ENCODE measurements at places on chromosomes 6 and 20.

- no peak for DNase-seq
Measured at GRCh38 chr6:170583756-170584180, 669 bp downstream of the PDCD2 start.

GRCh38 chr20:35248641-35249475, 22.4 kb downstream of the MMP24 start:
- DNase-seq, result no peak

- DNase-seq, result no peak
Measured at GRCh38 chr6:149851461-149852110, 12.6 kb downstream of the LRP11 start.

DNA sequence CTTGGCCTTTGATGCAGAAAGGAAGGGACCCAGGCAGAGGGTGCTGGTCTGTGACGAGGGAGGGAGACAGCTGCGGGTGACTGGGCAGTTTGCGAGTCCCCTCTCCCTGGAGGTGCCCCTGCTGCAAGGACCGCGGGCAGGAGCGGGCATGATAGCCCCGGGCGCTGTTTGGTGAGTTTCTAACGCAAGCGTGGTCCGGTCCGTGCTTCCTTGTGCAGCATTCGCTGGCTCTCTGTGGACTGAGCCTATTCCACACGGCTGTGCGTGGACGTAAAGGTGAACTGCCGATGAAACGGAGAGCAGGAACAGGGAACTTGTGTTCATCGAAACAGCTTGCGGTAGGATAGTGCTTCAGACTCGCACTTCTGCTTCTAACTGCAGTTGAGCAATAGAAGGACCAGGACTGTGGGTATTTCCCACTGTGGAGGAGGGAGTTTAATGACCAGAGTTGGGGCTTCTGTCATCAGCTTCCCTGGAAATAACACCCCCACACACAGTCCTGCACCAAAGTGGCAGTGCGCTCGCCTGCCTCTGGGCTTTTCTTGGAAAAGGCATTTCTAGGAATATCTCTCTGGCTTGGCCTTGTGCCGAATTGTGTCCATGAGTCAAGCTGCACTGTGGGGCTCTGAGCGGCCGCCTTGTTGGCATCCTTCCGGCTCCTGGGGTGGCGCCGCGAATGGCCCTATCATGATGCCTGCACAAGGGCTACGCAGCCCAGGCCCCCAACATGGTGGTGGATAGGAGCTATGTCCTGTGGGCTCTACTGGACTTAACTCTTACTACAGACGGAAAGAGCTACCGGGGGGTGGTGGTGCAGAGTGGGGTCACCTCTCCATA, 48.9 kb downstream of the DUSP22 start:
- DNase-seq, result peak; percentile 99

DNA sequence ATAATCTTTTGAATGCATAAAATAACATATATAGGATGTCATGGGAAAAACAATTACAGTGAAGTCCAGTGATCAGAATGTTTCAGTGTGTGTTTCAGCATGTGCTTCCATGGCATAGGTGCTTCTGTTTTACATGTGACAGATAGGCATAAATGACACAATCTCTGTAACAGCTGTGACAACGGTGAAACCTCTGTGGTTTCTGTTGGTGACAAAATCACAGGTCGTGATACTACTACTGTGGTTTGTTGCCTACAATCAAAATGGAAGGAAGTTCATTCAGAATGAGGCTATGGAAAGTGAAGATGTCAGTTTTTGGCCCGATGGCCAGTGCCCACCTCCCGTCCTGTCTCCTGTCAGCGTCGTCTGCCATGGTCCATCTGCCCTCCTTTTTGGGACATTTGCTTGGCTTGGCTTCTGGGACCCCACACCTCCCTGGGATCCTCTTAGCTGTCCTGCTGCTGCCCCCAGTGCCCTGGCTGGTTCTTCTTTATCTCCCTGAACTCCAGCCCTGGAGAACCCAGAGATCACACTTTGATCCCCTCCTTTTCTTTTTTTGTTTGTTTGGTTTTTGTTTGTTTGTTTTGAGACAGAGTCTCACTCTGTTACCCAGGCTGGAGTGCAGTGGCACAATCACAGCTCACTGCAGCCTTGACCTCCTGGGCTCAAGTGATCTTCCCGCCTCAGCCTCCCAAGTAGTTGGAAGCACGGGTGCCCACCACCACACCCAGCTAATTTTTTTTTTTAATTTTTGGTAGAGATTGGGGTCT, 79.3 kb upstream of the NAA20 start:
- DNase-seq, result peak; percentile 29

DNA sequence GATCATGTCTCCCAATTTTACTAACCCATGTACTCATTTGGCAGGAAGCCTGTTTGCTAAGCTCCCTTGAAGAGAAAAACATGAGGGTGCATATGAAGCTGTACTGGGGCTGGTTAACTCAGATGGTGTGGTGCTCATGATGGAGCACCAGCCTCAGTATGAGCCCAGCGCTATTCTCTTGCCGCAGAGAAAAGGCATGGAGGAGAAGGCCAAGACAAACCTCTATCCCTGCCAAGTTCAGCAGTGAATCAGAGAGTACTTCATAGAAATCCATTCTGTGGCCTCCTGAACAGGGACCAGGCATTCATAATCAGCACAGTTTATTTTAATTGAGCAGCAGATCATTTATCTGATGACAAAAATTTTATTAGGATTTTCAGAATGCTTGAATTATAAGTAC, 398.1 kb downstream of the LMBRD1 start:
- DNase-seq, result no peak

- DNase-seq, result no peak
Measured at GRCh38 chr20:5020760-5021159, 19.4 kb upstream of the SLC23A2 start.

Data from KBM-7 (cell line).